Kasumi-1 (cell line): ENCODE measurements at places on chromosomes 5 and 9.

DNA sequence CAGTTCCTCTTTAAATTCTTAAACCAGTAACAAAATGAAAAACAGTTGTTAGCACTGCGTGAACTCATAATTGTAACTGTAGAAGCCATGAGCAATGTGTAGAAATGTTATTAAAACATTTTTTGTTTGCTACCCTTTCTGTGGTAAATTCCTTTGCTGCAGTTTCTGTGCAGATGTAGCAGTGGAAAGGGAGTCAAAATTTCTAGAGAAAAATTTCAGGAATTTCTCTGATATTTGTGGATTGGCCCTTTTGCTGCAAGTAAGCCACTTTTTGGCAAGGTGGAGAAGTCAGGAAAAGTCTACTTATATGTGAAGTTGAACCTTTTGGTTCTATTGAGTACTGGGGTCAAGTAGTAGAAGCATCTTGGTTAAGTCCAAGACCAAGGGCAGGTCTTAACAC, 10.1 kb downstream of the FBXL7 start:
- no peak for DNase-seq

- no peak for DNase-seq
These were observed 45.6 kb upstream of the MYO10 start for GRCh38 chr5:16981700-16982099.

- no peak for DNase-seq
These were observed 19.5 kb downstream of the FAM163B start for GRCh38 chr9:133589454-133590227.

GRCh38 chr5:175448276-175448675, 4.3 kb upstream of the DRD1 start:
- DNase-seq: no peak

- no peak for DNase-seq
These were observed 542.4 kb downstream of the RAB3C start for GRCh38 chr5:59125011-59125961.

DNA sequence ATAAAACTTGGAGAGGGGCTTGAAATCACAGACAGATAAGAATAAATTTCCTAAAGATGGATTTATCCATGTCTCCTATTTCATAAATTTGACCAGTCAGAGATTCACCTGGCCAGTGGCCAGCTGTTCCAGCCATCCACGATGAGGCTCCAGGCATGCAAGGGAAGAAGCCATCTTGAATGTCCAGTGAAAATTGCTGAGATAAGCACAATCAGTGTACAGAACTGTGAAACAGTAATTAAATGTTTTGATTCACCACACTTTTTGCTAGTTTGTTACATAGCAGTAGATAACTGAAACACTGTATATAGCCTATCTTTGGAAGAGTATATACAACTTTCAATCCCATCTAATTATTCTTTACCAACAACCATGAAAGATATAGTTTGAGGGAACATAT, 163.5 kb downstream of the HINT1 start:
- DNase-seq: no peak

DNA sequence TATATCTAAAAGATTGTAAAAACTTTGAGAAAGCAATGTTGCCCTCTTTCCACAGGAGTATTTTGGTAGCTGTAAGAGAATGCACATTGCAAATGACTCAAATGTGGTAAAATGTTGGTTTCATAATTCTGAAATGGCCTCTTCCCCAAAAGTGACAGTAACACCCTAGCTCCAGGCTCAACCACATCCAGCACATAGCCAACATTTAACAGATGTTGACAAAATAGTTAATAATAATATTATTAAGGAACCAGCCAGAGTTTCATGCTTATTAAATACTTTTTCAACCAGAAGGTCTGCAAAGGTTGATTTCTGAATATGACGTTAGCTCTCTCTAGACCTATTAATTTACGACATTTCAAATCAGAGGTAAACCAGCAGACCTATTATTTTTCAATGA, 1.3 kb downstream of the ANXA1 start:
- DNase-seq: peak; percentile 66

GRCh38 chr5:175378444-175379028, 65.4 kb downstream of the DRD1 start:
- DNase-seq: no peak

DNA sequence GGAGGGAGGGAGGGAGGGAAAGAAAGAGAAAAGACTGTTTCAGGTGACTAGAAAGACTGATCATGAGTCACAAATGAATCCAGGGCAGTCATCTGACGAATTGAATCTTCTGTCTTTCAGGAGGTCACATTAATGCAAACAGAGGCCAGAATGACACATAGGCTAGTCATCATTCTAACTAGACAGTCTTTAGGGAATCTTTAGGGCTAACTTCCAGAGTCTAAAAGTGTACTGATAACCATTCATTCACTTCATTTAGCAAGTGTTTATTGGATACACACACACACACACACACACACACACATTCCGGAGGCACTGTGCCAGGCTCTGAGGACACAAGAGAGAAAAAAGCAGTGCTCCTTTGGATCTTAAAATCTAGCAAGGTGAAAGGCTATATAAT, 156.7 kb downstream of the EBF1 start:
- no peak for DNase-seq

DNA sequence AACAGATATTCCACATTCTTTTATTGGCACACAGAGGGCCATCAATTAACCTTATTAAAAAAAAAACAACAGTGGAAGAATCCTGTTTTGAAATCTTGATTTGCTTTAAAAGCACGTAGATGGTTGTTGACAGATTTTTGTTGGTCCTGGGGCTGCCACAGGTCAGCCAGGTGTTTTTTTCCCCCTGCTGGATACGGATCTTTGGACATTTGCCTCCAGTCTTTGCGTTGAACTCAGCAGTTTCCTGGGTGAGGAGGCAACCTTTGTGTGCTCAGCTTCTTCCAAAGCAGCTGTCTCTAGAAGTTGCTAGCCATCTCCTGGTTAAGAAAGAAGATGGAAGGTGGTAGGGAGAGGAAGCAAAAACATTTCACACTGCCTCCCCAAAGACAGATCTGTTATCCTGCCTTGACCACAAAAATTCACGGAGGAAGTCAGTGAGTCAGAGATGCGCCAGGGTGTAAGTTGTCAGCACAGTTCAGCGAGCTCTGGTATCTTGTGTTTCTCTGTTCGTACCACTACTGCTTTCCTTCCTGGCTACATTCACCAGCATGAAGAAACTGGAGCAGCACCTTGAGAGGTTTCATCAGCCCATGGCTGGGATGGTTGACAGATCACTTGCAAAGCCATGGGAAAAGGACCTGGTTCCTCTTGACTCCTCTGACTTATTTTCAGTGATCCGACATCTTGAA, 207.3 kb downstream of the ARHGAP26 start:
- DNase-seq: peak; percentile 99

DNA sequence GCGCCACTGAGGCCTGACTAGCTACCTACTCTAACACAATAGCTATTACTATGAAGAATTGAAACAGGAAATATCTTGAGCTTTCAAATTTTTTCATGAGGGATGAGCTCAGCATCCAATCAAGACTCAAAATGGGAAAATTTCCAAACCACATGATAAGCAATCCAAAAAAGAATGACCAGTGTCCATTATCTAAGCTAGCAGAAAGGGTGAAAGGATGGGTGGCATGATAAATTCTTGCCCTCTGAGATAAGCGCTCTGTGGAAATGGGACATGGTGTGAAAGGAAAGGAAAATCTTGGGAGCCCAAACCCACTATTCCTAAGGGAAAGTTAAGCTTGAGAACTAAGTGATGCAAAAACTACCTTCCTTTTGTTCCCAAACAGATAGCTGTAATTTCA, 170.2 kb upstream of the NREP start:
- no peak for DNase-seq

DNA sequence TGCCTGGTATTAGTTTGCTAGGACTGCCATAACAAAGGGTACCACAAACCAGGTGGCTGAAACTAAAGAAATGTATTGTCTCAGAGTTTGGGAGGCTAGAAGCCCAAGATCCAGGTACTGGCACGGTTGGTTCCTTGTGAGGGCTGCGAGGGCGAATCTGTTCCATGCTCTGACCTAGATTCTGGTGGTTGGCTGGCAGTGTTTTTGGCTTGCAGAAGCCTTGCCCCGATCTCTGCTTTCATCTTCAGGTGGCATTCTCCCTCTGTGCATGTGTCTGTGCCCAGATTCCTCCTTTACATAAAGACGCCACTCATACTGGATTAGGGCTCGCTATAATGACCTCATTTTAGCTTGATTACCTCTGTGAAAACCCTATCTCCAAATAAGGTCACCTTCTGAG, 36.7 kb downstream of the RAI14 start:
- DNase-seq: no peak

- DNase-seq: no peak
These were observed 307.3 kb upstream of the IRX1 start for GRCh38 chr5:3288325-3288724.
